ENCODE measurements at places on chromosomes 3 and 15. TPM values are rescaled to one million over a fixed set of nuclear protein-coding genes. Genes with fewer than 3 reads are reported as not detected.

GRCh38 chr3:182465301-182466185 is 327.8 kb upstream of the ATP11B start:
- no peak for DNase-seq

GRCh38 chr15:76065245-76065644 is 5.5 kb downstream of the TMEM266 start:
- DNase-seq: no peak

DNA sequence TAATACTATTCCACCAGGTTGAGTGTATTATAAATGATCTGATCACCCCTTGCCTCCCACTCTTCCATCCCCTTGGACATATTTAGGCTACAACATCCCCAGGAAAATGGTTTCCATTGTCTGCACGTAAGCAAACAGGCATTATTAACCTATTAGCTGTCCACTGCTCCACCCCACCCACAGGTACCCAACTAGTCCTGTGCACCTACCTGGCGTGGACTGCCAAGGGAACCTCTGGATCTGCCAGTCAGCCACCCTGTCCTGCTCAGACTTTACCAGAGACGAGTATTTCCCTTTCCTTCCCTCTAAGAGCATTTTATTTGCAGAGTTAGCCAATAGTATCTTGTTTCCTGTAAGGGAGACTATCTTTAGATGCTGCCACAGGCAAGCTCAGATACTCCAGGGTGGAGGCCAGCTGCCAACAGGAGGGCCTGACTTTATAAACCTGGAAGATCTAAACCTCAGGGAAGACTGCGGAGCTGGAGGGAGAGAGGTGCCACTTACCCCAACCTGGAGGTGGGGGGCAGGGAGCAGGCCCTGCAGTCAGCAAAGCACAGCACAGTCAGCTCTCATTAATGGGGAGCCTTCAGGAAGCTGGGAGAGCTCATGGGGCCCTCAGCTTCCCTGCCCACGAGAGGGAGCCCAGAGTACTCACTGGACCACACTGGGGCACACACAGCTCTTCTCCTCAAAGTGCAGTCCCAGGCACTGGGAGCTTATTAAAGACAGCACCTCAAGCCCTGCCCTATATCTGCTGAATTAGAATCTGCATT is at the start of gene CX3CR1:
Gene CX3CR1 (minus strand): TSS at position 292 of the 773 bp plus-strand sequence. CDS start 13,527 bp downstream, outside the sequence.
- DNase-seq: no peak

GRCh38 chr3:64789111-64789510 is 101.3 kb upstream of the ADAMTS9 start:
- no peak for DNase-seq

DNA sequence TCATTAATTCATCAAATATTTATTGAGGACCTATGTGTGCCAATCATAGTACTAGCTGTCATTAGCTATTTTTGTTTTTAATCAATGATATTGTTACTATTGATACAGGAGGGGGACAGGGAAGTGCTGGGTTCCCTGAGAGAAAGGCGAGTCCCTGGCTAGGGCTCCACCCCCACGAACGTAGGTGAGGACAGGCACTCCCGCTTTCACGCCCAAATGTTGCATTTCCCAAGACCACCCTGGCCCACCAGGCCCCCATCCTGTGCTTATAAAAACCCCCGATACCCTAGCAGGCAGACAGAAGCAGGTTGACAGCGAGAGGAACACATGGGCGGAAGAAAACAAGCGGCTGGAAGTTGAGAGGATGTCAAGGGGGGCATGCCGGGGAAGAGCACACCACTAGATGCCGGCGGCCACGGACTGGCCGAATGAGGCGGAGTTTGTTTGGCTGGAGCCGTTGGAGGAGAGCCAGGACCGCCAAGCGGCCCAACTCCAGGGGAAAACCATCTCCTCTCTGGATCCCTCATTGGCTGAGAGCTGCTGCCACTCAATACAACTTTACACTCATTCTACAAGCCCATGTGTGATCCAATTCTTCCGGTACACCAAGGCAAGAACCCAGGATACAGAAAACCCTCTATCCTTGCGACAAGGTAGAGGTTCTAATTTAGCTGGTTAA is 798.7 kb upstream of the SEMA6D start:
- DNase-seq: no peak

DNA sequence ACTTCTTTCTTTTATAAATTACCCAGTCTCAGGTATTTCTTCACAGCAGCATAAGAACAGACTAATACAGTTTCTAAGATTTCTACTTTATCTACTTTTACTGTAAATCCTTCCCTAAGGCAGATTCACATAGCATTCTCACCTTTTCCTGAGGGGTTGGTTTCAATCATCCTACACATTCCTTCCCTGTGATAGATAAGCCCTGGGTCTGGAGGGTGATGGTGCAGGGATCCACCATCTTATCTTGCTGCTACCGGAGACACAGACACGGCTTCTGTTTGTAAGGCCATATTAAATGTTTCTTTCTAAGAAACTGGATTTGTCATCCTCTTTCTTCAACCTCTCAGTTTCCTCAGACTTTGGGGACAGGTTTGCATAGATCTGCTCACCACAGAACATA is 6.1 kb downstream of the IQCF5 start:
- DNase-seq: no peak

DNA sequence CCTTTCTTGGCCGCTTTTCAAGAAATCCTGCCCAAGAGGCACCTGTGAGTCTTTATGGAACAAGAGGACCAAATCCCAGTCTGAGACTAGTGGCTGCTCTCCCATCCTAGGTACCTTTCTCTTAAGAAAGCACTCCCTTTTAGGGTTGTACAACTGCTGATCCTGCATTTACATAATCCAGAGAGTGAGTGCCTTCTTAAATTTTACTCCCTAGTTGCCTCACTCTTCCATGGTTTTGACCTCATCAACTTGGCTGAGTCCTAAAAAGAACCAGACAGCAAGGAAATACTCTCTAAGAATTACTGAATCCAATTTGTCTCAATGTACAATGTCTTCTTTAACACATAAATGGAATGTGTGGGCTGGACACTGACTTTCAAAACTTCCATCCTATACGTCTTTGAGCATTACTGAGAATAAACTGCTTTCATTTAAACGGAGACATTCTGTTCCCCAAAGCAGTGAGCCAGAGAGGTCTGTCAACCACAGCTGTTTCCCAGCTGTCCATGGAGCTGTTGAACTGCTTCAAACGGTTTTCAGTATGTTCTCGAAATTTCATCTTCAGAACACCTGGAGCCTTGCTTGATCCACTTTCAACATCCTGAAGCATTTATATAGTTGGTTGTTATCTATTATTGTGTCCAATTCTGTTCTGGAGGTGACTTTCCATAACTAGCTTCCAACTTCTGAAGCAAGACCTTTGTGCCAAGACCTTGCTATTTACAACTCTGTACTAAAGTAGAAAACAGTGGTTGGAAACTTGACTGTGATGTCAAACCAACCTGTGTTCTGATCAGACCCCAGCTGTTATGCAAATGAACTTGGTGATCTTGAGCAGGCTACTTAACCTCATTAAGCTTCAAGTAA is 179.1 kb downstream of the SLC9A9 start:
- DNase-seq: peak; percentile 6

- no peak for DNase-seq
Measured at GRCh38 chr3:43132870-43133636, 27.2 kb upstream of the POMGNT2 start.

DNA sequence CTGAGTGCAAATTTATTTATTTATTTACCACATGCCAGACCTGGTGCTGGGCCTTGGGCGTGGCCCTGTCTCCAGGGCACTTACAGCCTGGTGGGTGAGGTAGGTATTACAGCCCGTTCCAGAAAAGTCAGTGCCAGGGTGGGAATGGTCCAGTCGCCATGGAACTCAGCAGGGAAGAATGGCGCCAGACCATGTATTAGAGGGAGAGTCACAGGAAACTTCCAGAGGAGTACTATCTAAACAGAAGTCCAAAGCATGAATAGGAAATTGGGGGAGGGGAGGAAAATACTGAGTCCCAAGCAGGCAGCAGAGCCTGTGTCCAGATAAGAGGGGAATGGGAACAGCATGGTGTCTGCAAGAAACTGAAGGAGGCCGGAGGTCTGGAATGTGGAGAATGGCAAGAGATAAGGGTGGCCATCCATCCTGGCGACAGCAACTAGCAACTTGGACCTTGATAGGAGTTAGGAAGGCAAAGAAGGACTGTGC is 27.0 kb downstream of the SH3BP5 start:
- DNase-seq: no peak

- DNase-seq: no peak
Measured at GRCh38 chr3:5305684-5305989, 118.1 kb downstream of the EDEM1 start.

Gene PRR20G
- polyA plus RNA-seq: not detected

Gene DAPK2
- 4.4 TPM for polyA plus RNA-seq

DNA sequence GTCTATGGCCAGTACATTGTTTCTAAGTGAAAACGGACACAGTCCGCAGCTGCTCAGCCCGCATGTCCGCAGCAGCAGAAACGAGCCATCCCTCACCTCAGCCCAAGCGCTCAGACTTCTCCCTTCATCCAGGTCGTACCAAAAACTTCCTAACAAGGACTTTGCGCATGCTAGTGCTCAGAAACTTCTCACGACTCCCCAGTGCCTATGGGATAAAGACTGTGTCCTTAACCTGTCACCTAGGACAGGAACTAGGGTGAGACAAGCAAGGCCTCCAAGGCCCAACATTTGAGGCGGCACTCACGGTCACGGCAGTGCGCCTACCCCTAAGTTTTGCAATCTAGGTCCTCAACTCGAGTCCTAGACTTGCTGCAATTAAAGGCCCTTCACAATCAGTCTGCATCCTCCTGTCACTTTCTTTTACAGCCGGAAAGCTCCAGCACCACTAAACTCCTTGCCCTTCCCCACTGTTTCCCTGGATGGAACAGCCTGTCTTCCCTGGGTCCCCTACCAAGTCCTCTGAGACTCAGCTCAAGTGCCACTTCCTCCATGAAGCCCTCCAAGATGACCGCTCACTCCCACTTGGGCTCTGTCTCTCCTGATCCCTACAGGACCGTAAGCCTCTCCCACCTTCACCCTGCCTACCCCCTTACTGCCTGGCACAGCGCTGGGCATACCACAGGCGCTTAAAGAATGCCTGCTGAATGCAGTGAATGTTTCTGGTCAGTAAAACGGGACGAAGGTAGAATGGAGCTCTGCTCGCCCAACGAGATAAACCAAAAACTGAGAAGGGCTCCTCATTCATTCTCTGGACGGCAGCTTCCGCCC is 1.2 kb downstream of the CLN6 start:
- DNase-seq: no peak

- no peak for DNase-seq
Measured at GRCh38 chr15:58476525-58477162, 44.9 kb downstream of the LIPC start.

Gene KNL1
- polyA plus RNA-seq: 7.5 TPM

Data from forelimb muscle (tissue), 1 donor.